Activated T-cell treated with anti-CD3 and anti-CD28 coated beads, Interleukin-2, amount 50 U/mL, for 24 hours (primary cell): ENCODE measurements at places on chromosomes 3 and 15.

DNA sequence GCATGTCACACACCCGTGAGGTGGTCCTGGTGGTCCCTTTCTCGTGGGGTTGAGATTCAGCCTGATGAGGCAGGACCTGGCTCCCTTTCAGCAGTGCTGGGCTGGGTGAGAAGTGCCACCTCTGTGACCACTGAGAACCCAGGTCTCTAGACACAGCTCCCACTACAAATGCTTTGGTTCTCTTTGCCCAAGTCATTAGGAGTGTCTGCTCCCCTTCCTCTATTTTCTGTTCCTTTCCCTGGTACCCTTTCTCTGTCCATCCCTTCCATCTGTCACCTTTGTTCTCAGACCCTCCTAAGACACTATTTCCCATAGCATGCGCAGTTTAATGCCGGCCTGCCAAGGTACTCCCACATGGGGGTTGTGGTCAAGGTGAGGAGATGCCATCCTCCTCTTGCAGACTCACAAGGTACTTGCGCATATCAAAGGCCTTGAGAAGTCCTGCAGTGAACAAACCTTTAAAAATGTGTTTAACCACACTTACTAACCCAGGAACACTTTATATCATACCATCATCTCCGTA lies 297.7 kb downstream of the LRTM1 start:
- DNase-seq: no peak
- no peaks in the 10 kb centered on the region for H3K36me3 ChIP-seq
- no peak overlapping the region for H3K4me3 ChIP-seq
- H3K27ac ChIP-seq: no peak overlapping the region
- H3K27me3 ChIP-seq: peaks cover 7% of the 10 kb centered on the region

GRCh38 chr3:184323696-184324095 lies 9.3 kb downstream of the EIF4G1 start:
- peak overlapping the region; percentile 90 for H3K27ac ChIP-seq
- peaks cover 98% of the 10 kb centered on the region for H3K36me3 ChIP-seq
- no peak for DNase-seq
- no peaks in the 10 kb centered on the region for H3K27me3 ChIP-seq
- peaks cover 65% of the 10 kb centered on the region for H3K4me1 ChIP-seq

DNA sequence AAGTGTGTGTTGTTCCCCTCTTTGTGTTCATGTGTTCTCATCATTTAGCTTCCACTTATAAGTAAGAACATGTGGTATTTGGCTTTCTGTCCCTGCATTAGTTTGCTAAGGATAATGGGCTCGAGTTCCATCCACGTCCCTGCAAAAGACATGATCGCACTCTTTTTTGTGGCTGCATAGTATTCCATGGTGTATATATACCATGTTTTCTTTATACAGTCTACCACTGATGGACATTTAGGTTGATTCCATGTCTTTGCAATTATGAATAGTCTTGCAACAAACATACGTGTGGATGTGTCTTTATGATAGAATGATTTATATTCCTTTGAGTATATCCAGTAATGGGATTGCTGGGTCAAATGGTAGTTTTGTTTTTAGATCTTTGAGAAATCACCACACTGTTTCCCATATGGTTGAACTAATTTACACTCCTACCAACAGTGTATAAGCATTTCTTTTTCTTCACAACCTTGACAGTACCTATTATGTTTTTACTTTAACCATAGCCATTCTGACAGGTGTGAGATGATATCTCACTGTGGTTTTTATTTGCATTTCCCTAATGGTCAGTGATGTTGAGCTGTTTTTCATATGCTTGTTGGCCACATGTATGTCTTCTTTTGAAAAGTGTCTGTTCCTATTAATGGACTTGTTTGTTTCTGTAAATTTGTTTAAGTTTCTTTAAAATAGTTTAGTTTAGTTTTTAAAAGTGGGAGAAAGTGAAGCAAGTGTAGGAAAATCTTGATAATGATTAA lies 21.9 kb upstream of the SLC30A4 start:
- H3K4me3 ChIP-seq: no peak overlapping the region
- no peak overlapping the region for H3K27ac ChIP-seq
- no peaks in the 10 kb centered on the region for H3K36me3 ChIP-seq
- no peaks in the 10 kb centered on the region for H3K4me1 ChIP-seq

GRCh38 chr15:99095626-99096025 lies 9.3 kb upstream of the SYNM start:
- H3K4me3 ChIP-seq: no peak overlapping the region
- no peak for DNase-seq
- peaks cover 2% of the 10 kb centered on the region for H3K4me1 ChIP-seq
- peaks cover 30% of the 10 kb centered on the region for H3K27me3 ChIP-seq
- no peaks in the 10 kb centered on the region for H3K36me3 ChIP-seq

GRCh38 chr3:107990926-107991325 lies 99.9 kb downstream of the CD47 start:
- H3K27me3 ChIP-seq: no peaks in the 10 kb centered on the region
- peaks cover 33% of the 10 kb centered on the region for H3K4me1 ChIP-seq
- no peaks in the 10 kb centered on the region for H3K36me3 ChIP-seq
- H3K27ac ChIP-seq: no peak overlapping the region
- DNase-seq: no peak
